ENCODE measurements at places on chromosomes 7 and 10. TPM values are rescaled to one million over a fixed set of nuclear protein-coding genes. Genes with fewer than 3 reads are reported as not detected.

- no peak for DNase-seq
These were observed 6.1 kb upstream of the DDX50 start for GRCh38 chr10:68895041-68895440.

GRCh38 chr10:7706534-7707073, 3.5 kb downstream of the ITIH2 start:
- DNase-seq, result no peak

GRCh38 chr10:49363309-49364031, 32.4 kb downstream of the DRGX start:
- DNase-seq, result no peak

- no peak for DNase-seq
These were observed 36.4 kb upstream of the CYP2C9 start for GRCh38 chr10:94902080-94902479.

DNA sequence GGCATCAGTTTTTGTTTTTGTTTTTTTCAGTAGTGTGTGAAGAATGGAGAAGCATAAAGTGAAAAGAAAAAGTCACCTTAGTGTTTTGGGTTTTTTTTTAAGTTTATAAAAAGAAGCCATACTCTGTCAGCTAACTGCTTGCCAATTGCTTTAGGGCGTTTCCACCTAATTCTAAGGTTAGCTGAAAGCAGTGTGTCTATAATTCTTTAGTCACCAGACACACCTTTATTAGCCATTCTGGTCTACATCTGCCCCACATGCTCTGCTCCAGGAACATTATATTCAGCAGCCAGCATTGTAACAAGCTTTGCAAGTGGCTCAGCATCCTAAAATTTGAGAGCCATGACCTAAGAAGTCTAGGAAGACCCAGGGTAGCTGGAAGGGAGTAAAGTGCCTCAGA, 14.1 kb upstream of the SLC16A12 start:
- no peak for DNase-seq

- DNase-seq, result no peak
These were observed 153.2 kb upstream of the ADO start for GRCh38 chr10:62651341-62651740.

- DNase-seq, result no peak
These were observed 21.3 kb upstream of the ZMIZ2 start for GRCh38 chr7:44727158-44727936.

- no peak for DNase-seq
These were observed 28.7 kb downstream of the PRSS2 start for GRCh38 chr7:142799437-142799835.

GRCh38 chr7:23894892-23895569, 185.0 kb downstream of the STK31 start:
- DNase-seq, result no peak

GRCh38 chr10:64477791-64478190, 956.6 kb downstream of the REEP3 start:
- no peak for DNase-seq

DNA sequence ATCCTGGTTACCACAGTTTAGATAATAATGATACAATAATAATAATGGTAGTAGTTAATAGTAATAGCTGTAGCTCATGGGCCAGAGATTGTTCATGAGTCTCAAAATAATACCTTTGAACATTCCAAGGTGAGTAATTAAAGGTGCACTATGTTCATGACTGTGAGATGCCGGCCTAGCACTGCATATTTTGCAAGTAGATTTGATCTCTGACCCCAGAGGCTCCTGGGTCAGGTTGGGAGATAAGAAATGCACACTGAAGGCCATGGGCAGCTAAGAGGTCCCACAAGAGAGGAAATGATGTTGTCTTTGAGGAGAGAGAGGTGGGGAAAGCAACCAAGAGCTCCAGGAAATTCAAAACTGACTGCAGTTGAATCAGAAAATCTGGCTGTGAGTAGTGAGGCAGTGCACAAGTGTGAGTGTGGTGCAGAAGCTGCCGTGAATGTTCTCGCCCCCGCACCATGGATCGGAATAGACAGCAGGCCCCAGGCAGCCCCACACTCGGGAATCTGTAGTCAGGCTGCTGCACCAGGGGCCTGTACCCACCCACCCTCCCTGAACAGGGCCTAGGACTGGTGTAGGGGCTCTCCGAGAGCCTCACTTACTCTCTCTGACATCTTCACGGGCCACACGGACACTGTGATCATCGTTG, 11.9 kb downstream of the CPXM2 start:
- DNase-seq, result no peak

DNA sequence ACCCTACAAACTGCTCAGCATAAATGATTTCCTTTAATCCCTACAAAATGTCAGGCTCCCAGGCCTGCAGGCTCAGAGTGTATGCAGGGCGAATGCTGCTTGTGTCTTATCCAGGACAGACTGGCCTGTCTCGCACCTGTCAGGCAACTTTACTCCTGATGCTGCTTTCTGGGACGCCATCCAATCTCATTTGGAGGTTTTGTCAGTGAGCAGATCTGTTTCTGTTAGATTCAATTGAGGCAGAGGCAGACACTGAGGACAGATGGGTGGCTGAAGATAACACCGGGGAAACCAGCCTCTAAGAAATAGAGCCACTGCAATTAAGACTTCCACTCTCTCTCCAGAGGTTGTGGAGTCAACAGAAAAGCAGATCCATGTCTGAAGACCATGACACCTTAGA, 115.6 kb downstream of the DPP6 start:
- no peak for DNase-seq

GRCh38 chr10:34294137-34294536, 521.0 kb downstream of the PARD3 start:
- DNase-seq, result no peak

- no peak for DNase-seq
These were observed 5.5 kb upstream of the MGAM start for GRCh38 chr7:141990011-141990725.

GRCh38 chr10:101741938-101742337, 34.0 kb downstream of the FGF8 start:
- no peak for DNase-seq

- DNase-seq, result peak; percentile 61
These were observed 28.3 kb downstream of the C1GALT1 start for GRCh38 chr7:7210475-7211237.

DNA sequence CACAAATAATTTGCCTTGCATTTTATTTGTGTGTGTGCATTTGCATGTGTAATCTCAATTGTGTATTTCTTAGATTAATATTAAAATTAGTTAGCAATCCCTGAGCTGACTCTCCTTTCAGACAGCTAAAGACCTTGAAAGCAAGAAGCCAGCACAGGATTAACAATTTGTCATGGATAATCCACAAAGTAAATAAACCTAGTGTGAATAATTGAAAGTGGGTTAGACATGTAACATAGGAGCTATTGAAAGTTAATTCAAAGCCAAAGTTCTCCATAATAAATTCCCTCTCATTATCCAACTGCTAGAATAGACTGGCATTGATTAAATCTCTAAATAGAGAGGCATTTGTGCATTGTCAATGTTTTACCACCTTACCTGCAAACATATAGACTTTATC, 326.1 kb downstream of the PLXDC2 start:
- no peak for DNase-seq

DNA sequence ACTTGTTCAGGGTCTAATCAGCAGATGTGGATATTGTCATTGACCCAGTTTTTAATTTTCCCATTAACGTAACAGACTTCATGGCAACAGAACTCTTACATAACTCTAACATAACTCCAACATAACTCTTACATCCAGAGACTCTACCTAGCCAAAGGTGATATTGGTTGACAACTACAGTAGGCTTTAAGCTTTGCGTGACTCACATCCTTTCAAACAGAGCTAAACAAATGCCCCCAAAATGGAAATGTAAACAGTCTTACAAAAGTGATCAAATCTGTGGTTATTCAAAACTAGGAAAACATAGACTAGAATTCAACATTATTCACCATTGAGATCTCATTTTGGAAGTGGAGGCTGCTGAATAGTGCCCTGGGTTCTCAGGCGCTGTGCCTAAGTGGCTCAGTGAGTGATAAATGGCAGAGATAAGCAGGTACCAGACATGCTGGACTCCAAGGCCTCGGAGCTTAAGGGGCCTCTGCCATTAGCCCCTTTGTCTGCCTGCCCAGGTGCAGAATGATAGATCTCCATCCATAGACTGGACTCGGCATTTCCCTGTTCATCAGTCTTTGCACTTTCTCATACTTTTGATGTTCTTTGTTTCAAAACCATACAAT, 34.3 kb upstream of the BTBD16 start:
- DNase-seq, result no peak

- DNase-seq, result no peak
These were observed 48.3 kb upstream of the PITRM1 start for GRCh38 chr10:3220853-3221252.

GRCh38 chr10:97689559-97690020, 2.5 kb upstream of the AVPI1 start:
- DNase-seq, result no peak

DNA sequence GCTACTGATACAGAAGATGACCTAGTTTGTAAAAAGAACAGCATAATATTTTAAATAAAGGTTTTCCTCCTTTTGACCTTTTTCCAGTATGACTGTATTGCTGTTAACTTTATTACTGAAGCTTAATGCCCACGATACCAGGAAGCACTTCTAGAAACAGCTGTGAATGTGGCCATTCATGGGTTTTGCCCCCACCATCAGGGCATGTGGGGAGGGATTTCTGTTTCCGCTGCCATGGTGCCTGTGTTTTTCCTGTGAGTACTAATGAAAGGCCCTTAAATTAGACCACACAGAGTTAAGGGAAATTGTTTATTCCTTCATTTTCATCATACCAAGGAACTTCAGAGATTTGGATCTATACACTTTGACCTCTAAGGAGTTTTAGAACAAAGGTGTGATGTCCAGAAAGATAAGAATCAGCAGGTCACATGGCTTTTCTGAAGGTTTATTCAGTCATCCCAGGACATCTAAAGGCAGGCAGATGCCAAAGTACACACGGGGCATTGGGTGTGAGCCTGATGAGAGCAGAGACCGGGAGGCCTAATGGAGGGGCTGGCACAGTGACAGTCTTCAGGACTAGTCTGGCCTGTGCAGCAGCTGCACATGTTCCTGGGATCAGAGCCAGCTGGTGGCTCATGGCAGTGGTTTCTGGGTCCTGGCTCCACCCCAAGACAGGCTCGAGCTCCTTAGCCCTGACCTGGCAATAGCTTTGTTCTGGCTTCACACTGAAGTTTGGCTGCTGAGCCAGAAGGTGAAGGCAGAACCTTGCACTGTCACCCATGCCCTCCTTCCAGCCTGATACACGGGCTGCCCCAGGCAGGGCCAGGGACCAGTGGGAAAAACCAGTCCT, 190.9 kb downstream of the REEP3 start:
- no peak for DNase-seq

GRCh38 chr10:86712317-86712707, 44.0 kb downstream of the LDB3 start:
- no peak for DNase-seq

DNA sequence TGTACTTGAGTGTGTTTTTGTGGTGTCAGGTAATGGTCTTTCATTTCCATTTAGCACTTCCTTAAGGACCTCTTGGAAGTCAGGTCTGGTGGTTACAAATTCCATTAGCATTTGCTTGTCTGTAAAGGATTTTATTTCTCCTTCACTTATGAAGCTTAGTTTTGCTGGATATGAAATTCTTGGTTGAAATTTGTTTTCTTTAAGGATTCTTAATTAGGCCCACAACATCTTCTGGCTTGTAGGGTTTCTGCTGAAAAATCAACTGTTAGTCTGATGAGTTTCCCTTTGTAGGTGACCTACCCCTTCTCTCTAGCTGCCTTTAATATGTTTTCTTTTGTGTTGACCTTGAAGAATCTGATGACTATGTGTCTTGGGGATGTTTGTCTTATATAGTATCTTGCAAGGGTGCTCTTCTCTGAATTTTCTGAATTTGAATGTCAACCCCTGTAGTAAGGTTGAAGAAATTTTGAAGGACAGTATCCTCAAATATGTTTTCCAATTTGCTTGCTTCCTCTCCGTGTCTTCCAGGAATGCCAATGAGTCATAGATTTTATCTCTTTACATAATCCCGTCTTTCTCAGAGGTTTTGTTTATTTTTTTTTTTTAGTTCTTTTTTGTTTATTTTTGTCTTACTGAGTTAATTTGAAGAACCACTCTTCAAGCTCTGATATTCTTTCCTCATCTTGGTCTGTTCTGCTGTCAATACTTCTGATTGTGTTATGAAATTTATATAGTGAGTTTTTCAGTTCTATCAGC, 70.2 kb downstream of the SLC39A12 start:
- DNase-seq, result no peak

GRCh38 chr10:24427678-24428409, 218.9 kb downstream of the KIAA1217 start:
- DNase-seq, result no peak

- DNase-seq, result no peak
These were observed 97.3 kb downstream of the DNAH11 start for GRCh38 chr7:21640105-21640504.

The CYP2W1 gene
- polyA plus RNA-seq, result not detected

The SFXN2 gene
- polyA plus RNA-seq, result 23.5 TPM

The USP6NL gene
- 9.8 TPM for polyA plus RNA-seq

The FOXP2 gene
- 0.28 TPM for polyA plus RNA-seq

The COL1A2 gene
- polyA plus RNA-seq, result 45.2 TPM

The SLC29A3 gene
- polyA plus RNA-seq, result 33.8 TPM

The MALRD1 gene
- 0.28 TPM for polyA plus RNA-seq

The MKX gene
- polyA plus RNA-seq, result 0.52 TPM
